ENCODE measurements at places on chromosomes 5 and 9. TPM values are rescaled to one million over a fixed set of nuclear protein-coding genes. Genes with fewer than 3 reads are reported as not detected.

GRCh38 chr5:54309276-54309675 is 1.1 kb downstream of the ARL15 start:
- H3K27me3 ChIP-seq = peaks cover 4% of the 10 kb centered on the region
- H3K27ac ChIP-seq = no peak overlapping the region
- H3K4me1 ChIP-seq = peaks cover 30% of the 10 kb centered on the region
- no peak for DNase-seq
- peak overlapping the region; percentile 91 for H3K4me3 ChIP-seq
- no peaks in the 10 kb centered on the region for H3K36me3 ChIP-seq

- no peak for DNase-seq
- H3K4me1 ChIP-seq = no peaks in the 10 kb centered on the region
- H3K4me3 ChIP-seq = no peak overlapping the region
- H3K27ac ChIP-seq = no peak overlapping the region
- no peaks in the 10 kb centered on the region for H3K27me3 ChIP-seq
- H3K36me3 ChIP-seq = no peaks in the 10 kb centered on the region
Observed at GRCh38 chr5:172505403-172505759, 51.1 kb upstream of the SH3PXD2B start.

DNA sequence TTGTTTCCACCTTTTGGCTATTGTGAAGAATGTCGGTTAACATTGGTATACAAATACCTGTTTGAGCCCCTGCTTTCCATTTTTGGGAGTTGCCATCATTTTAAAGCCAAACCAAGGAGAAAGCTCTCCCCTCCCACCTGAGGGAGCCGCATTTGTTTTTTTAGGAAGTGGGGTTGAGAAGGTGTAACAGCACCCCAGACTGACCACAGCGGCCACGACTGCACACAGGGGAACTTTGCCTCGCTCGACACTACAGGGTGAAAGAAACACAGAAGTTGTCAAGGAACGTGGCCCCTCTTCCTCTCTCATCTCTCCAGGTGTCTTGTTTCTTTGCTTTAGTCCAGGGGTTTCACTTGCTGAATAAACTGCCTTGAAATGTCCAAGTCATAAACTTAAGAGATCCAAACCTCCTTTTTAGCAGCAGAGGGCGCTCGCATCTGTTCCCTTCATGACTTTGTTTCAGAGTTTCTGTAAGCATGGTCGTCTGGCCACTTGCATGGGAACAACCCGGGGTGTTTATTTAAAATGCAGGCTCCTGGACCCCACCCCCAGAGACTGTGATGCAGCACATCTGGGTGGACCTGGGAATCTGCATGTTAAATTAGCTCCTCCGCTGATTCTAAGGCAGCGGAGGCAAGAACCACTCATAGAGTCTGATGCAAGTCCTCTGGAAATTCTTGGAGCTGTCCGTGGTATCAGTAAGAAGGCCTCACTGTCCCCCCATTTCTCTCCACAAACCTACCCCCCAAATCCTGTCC is 2.1 kb upstream of the TTLL11 start:
- H3K36me3 ChIP-seq = no peaks in the 10 kb centered on the region
- H3K27me3 ChIP-seq = peaks cover 4% of the 10 kb centered on the region
- H3K27ac ChIP-seq = no peak overlapping the region
- peak; percentile 42 for DNase-seq

- DNase-seq = no peak
- no peaks in the 10 kb centered on the region for H3K4me1 ChIP-seq
- no peak overlapping the region for H3K4me3 ChIP-seq
- no peak overlapping the region for H3K27ac ChIP-seq
- no peaks in the 10 kb centered on the region for H3K36me3 ChIP-seq
Observed at GRCh38 chr5:61402970-61403900, 71.2 kb downstream of the ZSWIM6 start.

- peaks cover 25% of the 10 kb centered on the region for H3K27me3 ChIP-seq
- peaks cover 3% of the 10 kb centered on the region for H3K4me1 ChIP-seq
- H3K36me3 ChIP-seq = no peaks in the 10 kb centered on the region
- no peak overlapping the region for H3K4me3 ChIP-seq
Observed at GRCh38 chr5:65475336-65475735, 6.4 kb downstream of the ADAMTS6 start.

DNA sequence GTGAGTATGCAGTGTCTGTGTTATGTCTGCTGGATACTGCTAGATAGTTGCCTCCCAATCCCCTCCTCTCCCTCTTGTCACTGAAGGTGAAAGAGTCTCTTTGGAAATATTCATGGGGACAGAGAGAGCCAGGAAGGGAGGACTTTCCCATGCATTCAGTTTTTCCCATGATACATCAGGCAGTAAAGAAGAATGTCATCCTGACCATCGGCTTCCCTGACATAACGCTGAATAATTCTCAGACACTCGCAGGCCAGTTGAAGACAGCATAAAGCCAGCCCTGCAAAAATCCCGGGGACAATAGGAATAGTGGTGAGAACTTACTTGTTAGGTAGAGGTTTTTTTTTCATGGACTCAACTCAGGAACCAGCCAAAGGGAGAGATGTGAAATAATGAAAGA is 58.1 kb downstream of the KLF4 start:
- H3K4me3 ChIP-seq = no peak overlapping the region
- DNase-seq = no peak
- H3K4me1 ChIP-seq = no peaks in the 10 kb centered on the region
- no peaks in the 10 kb centered on the region for H3K36me3 ChIP-seq

GRCh38 chr9:128213746-128214497 is 10.7 kb downstream of the DNM1 start:
- H3K4me1 ChIP-seq = peaks cover 13% of the 10 kb centered on the region
- H3K4me3 ChIP-seq = no peak overlapping the region
- no peak for DNase-seq
- no peaks in the 10 kb centered on the region for H3K36me3 ChIP-seq
- no peaks in the 10 kb centered on the region for H3K27me3 ChIP-seq

- no peak for DNase-seq
- no peaks in the 10 kb centered on the region for H3K27me3 ChIP-seq
- no peaks in the 10 kb centered on the region for H3K4me1 ChIP-seq
- H3K36me3 ChIP-seq = no peaks in the 10 kb centered on the region
- H3K4me3 ChIP-seq = no peak overlapping the region
Observed at GRCh38 chr5:159034083-159034824, 65.5 kb downstream of the EBF1 start.

- no peak overlapping the region for H3K27ac ChIP-seq
- DNase-seq = no peak
- peaks cover 27% of the 10 kb centered on the region for H3K4me1 ChIP-seq
- H3K4me3 ChIP-seq = no peak overlapping the region
- no peaks in the 10 kb centered on the region for H3K27me3 ChIP-seq
- peaks cover 7% of the 10 kb centered on the region for H3K36me3 ChIP-seq
Observed at GRCh38 chr9:110069326-110070248, 138.4 kb downstream of the C9orf152 start.

Gene GPR150
- total RNA-seq = 0.37 TPM

DNA sequence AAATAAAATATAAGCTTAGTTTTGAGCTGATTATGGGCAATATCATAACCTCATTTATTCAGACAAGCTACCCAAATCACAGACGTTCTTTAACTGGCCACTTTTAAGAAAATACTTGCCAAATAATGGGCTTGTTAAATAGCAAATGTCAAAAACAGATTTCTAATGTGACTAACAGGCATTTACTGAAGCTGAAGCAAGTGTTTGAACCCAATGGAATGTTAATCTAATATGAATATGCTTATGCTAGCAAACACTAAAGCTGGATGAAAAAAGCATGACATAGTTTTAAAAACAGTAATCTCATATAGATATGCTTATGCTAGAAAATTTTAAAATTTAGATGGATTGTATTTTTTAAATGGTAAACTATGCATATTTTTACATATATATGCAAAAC is 411.6 kb upstream of the PTGER4 start:
- no peak for DNase-seq
- no peak overlapping the region for H3K4me3 ChIP-seq
- H3K27me3 ChIP-seq = no peaks in the 10 kb centered on the region

DNA sequence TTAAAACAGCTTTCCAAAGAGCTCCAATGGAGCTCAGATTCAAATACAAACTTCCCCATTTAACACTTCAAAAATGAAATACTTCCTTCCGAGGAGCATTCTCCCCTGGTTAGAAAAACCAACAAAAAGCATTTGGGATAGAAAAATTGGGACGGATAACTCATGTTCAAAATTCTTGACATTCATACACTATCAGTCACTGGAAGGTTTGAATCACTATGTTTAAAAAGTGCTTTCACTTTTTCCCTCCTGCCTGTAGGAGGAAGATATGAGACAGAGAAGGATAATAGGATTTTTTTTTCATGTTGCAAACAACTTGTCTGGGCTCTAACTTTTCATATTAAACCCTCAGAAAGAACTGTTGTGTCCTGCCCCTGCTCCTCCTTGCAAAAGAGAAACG is 412.0 kb downstream of the ACTL7B start:
- H3K27me3 ChIP-seq = no peaks in the 10 kb centered on the region
- H3K4me3 ChIP-seq = no peak overlapping the region
- no peaks in the 10 kb centered on the region for H3K4me1 ChIP-seq
- no peak for DNase-seq
